ENCODE measurements at places on chromosomes 16 and 17.

DNA sequence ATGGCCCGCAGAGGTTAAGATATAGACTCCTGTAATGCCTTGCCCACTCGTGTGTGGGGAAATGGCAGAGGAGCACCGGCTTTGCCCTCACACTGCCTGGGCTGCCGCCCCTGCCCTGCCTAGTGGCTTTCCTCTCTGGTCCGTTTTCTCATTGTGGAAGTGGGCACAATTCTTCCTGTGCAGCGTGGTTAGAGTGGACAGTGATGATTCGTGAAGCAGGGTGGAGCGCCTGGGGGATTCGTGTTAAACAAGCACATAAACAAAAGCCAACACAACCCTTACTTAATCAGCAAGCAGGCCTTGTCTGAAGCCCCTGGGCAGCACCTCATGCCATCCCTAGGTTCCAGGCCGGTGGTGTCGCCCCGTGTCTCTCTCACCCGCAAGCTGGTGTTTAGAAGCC lies 269.7 kb downstream of the SEC14L1 start:
- DNase-seq, result no peak

GRCh38 chr16:49755313-49755620 lies 100.6 kb downstream of the ZNF423 start:
- DNase-seq, result no peak

DNA sequence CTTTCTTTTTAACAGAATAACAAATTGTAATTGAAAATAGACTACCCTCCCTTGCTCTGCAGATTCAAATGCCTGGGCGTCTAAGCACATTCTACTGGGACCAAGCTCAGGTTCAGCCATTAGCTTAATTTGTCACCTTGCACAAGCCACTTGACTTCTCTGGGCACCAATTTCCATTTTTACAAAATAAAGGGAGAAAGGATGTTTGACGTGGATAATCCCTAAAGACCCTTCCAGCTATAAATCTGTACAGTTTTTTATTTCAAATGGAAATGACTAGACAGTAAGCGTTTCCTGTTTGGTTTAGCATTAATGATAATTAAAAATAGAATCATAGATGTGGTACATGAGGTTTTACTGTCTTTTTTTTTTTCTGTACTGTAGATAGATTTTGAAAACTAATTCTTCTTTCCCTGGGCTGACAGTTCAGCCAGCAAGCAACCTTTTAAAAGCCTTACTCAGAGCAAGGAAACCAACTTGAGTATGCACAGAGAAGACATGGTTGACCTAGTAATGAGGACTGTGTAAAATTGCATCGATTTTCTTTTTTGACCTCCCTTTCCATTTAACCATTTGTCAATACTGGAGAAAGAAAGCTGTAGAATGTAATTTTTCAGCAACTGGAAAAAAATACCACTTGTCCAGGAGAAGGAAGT lies 1329.5 kb upstream of the CDH8 start:
- no peak for DNase-seq

DNA sequence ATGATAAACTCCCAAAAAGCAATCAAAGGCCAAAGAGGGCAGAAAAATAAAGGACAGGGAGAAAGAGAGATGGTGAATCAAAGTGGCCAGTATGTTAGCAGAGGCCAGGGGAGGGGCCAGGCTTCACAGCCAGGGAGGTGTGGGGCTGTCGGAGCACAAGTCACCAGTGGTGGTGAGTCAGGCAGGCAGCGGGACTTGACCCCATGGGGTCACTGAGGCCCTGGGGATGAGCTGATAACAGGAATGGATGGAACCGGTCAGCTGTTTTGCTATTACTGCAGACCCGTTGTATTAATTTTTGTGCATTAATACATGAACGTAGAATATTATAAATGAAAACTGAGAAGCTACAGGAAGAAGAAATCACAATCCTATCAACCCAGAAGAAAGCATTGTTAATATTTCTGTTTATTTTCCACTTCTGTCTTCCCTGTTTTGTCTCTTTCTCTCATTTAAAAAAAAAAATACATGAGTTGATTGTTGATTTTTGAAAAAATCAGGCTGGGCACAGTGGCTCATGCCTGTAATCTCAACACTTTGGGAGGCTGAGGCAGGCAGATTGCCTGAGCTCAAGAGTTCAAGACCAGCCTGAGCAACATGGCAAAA lies 106.9 kb downstream of the SOCS1 start:
- no peak for DNase-seq

DNA sequence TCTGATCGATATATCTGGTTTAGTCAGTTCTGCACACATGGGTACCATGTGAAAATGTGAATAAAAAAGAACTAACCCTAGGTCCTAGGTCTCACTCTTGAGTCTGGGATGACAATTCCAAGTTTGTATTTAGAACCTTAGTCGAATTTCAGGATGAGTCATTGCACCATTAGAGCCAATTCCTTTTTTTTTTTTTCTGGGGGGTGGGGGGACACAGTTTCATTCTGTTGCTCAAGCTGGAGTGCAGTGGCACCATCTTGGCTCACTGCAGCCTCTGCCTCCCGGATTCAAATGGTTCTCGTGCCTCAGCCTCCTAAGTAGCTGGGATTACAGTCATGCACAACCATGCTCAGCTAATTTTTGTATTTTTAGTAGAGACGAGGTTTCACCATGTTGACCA lies 41.6 kb downstream of the SPAG9 start:
- DNase-seq, result no peak

DNA sequence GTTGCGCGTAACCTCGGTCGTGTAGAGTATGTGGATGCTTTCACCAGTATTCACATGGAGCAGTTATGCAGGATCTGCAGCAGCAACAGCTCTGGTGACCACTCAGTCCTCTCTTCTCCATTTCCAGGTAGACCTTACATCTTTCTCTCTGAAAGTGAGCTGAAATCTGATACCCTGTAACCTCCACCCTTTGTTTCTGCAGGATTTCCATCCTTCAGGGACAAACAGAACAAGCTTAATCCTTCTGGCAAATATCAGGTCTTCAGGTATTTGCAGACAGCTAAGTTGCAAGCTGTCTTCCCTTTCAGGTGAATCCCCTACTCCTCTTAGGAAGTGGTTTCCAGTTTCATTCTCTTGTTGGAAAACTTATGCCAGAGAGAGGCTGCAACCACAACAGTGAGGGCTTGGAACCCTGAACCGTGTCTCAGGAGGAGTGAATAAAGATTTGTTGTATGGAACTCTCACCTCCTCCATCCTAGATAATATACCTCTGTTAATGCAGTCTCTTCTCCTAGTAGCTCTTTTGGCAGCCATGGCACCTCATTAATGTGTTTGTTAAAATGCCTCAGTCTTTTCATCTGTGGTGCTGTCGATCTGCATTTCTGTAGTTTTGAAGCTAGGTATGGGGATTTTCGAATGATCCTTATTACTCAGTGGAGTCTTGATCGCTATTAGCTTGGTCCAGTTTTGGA lies 172.5 kb downstream of the PRKCA start:
- DNase-seq, result no peak

GRCh38 chr17:7477392-7478275 lies 1.8 kb downstream of the ZBTB4 start:
- no peak for DNase-seq

DNA sequence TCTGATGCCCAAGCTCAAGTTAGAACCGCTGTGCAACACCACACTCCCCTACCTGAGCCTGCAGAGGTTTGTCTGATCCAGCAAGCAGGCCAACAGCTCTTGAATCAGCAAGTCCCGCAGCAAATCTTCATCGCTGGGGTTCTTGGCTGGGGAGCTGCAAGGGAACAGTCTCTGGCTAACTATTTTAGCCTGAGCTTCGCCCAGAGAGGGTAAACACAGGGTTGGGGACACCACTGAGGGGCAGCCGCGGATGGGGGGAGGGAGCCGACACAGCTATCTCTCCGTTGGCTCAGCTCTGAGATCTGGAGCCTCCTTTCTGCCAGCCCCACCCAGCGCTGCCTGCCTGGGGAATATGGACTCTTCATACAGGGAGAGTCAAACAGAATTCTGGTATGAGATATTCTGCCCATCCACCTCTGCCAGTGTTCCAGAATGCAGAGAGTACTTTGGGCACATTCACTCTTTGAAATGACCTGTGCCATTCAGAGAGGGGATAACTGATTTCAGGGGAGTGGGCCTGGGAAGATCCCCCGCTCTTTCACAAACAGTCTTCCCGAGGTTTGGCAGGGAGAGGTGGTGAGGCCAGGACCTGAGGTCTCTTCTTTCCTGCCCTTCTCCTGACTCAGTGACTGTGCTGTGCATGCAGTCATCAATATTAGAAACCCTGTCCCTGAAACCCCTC lies 7.4 kb downstream of the GIP start:
- no peak for DNase-seq

DNA sequence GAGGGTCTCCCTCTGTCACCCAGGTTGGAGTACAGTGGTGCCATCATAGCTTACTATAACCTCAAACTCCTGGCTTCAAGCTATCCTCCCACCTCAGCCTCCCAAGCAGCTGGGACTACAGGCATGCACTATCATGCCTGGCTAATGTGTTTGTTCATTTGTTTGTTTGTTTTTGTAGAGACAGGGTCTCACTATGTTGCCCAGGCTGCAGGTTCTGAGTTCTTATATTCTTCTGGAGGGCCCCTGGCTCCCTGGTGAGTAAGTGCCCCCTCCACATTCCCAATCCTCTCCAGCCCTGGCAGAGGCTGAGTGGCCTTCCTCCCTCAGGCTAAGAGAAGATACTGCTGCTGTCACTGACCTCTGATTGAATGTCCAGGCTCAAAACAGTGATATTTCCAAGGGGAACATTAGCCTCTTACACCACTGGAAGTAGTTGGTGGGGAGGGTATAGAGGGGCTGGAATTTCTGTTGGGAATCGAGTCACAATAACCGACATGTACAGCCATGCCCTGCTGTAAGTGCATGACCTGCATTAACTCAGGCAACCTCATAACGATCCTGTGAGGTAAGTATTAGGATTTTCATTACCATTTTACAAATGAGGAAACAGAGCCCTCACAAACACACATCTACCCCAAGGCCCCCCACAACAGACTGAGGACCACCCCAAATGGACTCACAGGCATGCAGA lies 2.7 kb upstream of the ETV4 start:
- DNase-seq, result no peak

- DNase-seq, result peak; percentile 61
Measured at GRCh38 chr16:28291651-28292626, at the start of gene SBK1. SBK1 (plus strand) TSS chr16:28292525; CDS start chr16:28317392, 24,867 bp downstream.

GRCh38 chr17:15108992-15109391 lies 156.1 kb downstream of the PMP22 start:
- no peak for DNase-seq

DNA sequence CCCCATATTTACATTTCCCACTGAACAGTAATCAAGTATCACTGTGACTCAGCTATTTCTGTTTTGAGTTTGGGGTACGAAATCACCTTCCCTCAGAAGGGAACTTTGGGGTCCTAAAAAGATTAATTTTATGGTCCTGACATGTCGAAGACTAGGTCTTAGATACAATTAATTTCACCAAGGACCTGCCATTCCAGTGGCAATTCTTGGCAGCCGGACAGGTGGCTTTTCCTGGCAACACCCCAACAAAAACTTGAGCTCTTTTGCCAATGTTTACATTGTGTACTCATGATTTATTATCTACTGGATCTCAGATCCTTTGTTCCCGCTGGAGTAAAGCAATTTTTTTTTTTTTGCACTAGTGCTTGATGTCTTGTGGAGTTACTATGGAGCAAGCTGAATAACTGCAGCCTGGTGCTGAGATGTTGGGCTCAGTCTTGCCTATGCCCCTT lies 14.4 kb downstream of the SLFN5 start:
- DNase-seq, result no peak

GRCh38 chr16:63614429-63614828 lies 1507.4 kb downstream of the CDH11 start:
- DNase-seq, result no peak

GRCh38 chr16:14284371-14284770 lies 213.3 kb downstream of the MRTFB start:
- DNase-seq, result no peak

DNA sequence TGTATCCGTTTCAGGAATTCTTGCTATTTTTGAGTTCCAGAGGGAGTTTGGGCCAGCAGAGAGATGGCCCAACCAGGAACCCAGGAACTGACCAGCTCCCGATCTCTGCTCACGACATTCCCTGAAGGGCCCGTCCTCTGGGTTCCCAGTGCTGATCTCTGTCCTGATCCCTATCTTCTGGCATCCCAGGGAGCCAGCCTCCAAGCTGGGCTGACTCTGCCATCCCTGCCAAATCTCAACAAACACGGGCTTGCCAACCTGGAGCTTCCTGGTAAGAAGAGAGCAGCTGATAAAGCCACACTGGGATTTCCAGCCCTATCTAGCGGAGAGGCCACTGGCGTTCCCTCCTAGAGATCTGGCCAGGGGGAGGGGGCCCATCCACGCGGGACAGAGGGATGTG lies 16.2 kb downstream of the GPRC5B start:
- no peak for DNase-seq

DNA sequence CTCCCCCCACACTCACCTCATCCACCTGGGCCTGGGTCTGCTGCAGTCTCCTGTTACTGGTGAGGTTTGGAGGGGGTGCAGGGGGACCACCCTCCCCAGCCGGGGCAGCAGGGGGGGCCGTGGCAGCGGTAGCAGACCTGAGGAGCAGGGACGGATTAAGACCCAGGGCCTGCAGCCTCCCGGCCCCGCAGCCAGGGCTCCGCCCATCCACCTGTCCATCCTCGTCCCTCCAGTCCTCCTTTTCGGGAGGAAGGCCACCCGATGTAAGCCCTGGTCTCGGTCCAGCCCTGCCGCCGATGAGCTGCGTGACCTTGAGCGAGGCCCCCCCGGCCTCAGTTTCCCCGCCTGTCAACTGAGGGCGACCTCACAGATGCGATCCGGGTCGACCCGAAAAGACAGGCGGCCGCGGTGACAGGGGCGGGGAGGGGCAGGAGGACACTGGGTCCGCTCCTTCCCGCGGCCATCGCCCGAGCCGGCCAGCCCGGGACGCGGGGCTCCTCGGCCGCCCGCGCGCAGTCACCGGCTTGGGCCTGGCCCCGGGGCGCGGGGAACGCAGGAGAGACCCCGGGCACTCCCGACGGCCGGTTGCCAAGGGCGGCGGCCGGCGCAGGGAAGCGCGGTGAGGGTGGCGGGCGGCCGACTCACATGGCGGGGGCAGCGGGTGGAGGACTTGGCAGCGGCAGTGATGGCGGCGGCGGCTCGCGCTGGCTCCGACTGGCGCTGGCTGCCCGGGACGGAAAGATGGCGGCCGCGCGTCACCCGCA lies at the start of gene VAMP2:
VAMP2 (minus strand) TSS at position 716 of the 764 bp plus-strand sequence; CDS start at position 647, 69 bp downstream.
- DNase-seq, result peak; percentile 75

GRCh38 chr17:39835038-39835786 lies 28.9 kb downstream of the IKZF3 start:
- DNase-seq, result no peak

GRCh38 chr16:22320572-22321339 lies 23.5 kb downstream of the POLR3E start:
- DNase-seq, result no peak

- DNase-seq, result no peak
Measured at GRCh38 chr17:67491009-67491680, 114.1 kb downstream of the PITPNC1 start.

DNA sequence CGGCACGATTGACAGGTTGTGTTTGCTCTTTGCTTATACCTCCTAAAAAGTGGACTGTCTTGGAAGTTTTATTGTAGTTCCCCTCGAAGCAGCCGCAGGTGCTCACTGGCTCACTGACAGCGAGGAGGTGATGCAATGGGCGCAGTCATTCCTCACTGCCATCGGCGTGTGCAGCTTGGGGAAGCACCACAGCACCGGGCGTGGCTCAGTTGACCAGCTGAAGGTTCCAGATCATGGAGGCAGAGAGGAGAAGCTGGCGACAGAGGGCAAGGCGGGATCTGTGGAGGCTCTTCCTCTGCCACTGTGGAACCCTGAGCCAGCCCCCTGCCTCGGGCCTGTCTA lies 72.1 kb upstream of the TNRC6C start:
- DNase-seq, result no peak
